Thymus (tissue), 14 donors: ENCODE measurements at places on chromosomes 7 and 10. TPM values are rescaled to one million over a fixed set of nuclear protein-coding genes. Genes with fewer than 3 reads are reported as not detected.

ANKRD61 gene
- polyA plus RNA-seq, result 0.21 TPM

SKIDA1 gene
- polyA plus RNA-seq, result 0.73 TPM

NUTM2E gene
- 2.5 TPM for polyA plus RNA-seq

SLC26A3 gene
- 0.11 TPM for polyA plus RNA-seq

PTPRZ1 gene
- 1.0 TPM for polyA plus RNA-seq

ASB10 gene
- polyA plus RNA-seq, result 0.05 TPM

OLAH gene
- 14.4 TPM for polyA plus RNA-seq

SPAM1 gene
- polyA plus RNA-seq, result 0.02 TPM

CHPF2 gene
- 35.2 TPM for polyA plus RNA-seq

TMEM184A gene
- 5.6 TPM for polyA plus RNA-seq

RP9 gene
- polyA plus RNA-seq, result 17.8 TPM

DNA sequence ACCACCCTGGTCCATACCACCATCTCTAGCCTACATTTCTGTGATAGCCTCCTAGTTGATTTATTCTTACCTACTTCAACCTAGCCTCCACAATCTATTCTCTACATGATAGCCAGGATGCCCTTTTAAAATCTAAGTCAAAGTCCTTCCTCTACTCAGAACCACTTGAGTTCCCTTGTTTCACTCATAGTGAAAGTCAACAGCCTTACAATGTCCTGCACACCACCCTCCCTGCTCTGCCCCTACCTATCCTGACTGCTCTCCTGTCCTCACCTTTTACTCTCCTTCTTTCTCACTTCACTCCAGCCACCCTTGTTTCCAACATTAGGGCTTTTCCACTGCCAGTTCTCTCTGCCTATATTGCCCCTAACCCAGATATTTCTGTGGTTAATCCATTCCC, 146.7 kb downstream of the GRM3 start:
- no peaks in the 10 kb centered on the region for H3K36me3 ChIP-seq
- no peak overlapping the region for H3K4me3 ChIP-seq
- H3K27me3 ChIP-seq, result no peaks in the 10 kb centered on the region
- no peak overlapping the region for H3K27ac ChIP-seq

DNA sequence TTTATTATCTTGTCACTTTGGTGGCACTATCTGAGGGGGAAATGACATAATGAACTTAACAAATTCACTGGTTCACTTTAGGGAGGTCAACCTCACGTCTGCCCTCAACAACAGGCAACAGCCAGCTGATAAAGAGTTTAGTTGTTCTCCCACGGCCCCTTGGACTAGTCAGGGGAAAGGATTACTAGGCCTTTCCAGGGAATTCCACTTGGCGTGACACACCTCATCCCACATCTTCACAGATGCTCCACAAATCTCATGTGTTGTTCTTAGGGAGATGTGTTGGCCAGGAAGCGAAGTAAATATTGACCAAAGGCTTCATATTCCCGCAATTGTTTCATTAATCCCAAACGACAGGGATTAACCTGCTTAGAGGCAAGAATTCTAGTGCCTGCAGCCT, 183.5 kb upstream of the CDCA7L start:
- no peaks in the 10 kb centered on the region for H3K4me1 ChIP-seq
- no peak overlapping the region for H3K27ac ChIP-seq
- no peak overlapping the region for H3K4me3 ChIP-seq
- H3K36me3 ChIP-seq, result peaks cover 64% of the 10 kb centered on the region

DNA sequence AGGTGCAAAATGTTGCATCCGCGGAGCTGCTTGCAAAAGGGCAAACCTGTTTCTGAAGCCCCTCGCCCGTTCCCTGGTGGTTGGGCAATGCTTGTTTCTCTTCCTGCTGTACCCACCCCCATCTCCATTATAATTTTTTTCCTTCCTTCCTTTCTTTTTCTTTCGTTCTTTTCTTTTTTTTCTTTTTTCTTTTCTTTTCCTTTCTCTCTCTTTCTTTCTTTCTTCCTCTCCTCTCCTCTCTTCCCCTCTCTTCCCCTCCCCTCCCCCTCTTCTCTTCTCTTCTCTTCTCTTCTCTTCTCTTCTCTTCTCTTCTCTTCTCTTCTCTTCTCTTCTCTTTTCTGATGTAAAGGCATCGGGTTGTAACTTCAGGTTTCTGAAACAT, 278.2 kb downstream of the GATA3 start:
- H3K27ac ChIP-seq, result peak overlapping the region; percentile 96
- no peaks in the 10 kb centered on the region for H3K36me3 ChIP-seq
- peaks cover 75% of the 10 kb centered on the region for H3K4me1 ChIP-seq
- H3K27me3 ChIP-seq, result no peaks in the 10 kb centered on the region
- H3K4me3 ChIP-seq, result peak overlapping the region; percentile 53

DNA sequence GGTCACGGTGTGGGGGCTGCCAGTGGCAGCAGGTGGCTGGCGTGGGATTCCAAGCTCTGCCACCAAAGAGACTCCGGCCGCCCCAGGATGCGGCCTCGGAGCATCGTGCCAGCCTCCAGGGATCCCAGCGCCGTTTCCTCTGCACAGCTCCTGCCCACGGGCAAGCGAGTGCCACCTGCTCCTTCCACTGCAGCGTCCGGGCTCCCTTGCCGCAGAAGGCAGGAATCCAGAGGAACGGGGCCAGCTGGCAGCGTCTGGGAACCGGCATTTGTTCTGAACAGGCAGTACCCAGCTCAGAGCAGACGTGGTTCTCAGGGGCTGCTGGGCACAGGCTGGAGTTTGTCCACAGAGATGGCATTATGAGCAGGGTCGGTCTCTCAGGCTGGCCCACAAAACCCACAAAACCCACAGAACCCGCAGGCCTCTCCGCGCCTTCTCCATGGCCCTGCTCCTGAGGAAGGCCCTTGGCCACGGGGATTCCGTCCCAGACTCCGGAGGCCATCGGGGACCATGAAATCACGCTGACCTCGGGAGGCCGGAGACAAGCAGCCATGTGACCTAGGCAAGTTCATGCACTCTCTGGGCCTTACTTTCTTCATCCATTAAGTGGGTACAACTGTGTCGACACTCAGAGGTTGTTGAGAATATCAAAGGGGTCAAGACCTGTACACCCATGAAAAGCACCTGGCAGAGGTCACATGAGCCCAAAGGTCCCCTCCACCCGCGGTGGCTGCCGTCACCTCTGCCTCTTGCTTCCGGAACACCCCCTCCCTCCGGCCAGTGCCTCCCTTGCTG, 72.1 kb upstream of the TNRC18 start:
- no peak overlapping the region for H3K4me3 ChIP-seq
- H3K36me3 ChIP-seq, result peaks cover 21% of the 10 kb centered on the region
- H3K4me1 ChIP-seq, result peaks cover 14% of the 10 kb centered on the region
- H3K27me3 ChIP-seq, result no peaks in the 10 kb centered on the region
- no peak for DNase-seq
- no peak overlapping the region for H3K27ac ChIP-seq

DNA sequence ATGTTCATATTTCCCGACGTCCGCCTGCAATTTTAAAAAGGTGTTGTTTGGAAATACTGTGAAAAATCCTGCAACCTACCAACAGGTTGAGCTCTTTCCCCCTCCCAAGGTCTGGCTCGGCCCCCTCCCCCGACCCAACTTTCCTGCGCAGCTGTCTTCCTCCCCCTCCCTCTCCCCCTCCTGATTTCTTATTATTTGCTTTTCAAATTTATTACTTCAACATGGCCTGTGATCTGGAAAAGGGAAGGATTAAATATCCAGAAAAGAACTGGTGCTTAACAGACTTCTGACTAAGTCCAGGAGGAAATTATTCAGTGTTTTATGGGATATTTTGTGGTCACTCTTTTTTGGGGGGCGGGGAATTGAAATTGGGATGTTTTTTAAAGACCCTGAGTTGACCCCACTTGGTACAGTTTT, 2.4 kb downstream of the ARID5B start:
- no peaks in the 10 kb centered on the region for H3K27me3 ChIP-seq
- peaks cover 8% of the 10 kb centered on the region for H3K4me1 ChIP-seq
- H3K36me3 ChIP-seq, result peaks cover 5% of the 10 kb centered on the region
- peak overlapping the region; percentile 97 for H3K27ac ChIP-seq
- peak overlapping the region; percentile 91 for H3K4me3 ChIP-seq
- DNase-seq, result no peak

DNA sequence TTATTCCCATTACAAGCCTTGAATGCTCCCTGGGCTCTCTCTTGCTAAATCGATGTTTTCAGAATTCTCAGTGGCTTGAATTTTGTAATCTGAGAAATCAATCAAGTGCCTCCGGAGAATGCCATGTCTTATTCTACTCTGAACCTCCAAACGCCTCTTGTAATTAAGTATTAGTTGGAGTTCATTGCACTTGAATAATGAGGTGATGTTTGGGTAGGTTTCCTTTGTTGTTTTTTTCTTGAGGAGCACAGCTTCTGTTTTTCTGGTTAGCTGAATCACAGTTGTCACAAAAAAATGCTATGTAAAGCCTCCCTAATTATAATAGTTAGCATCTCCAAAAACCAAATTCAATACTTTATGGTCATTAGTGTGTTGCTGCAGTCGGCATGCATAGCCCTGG, 100.3 kb downstream of the PLPP4 start:
- H3K27ac ChIP-seq, result no peak overlapping the region
- H3K4me1 ChIP-seq, result no peaks in the 10 kb centered on the region
- no peaks in the 10 kb centered on the region for H3K27me3 ChIP-seq
- H3K4me3 ChIP-seq, result no peak overlapping the region
- DNase-seq, result no peak

DNA sequence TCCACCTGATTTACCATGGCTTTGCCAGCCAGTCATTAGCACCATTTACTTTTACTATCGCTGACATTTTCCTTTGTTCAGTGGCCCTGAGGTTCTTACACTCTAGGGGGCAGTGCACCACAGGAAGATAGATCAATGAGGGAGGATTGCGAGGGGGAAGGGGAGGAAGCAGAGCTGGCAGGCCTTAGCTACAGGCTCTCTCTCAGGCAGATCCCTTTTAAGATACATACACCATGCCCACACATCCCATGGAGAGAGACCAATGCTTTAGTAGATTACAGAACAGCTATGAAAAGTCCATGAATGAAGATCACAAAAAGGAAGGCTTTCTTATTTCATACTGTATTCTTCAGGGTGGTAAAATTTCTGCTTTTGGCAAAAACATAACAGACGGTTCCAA, 47.4 kb downstream of the DENND11 start:
- H3K36me3 ChIP-seq, result peaks cover 30% of the 10 kb centered on the region
- H3K27me3 ChIP-seq, result no peaks in the 10 kb centered on the region
- no peak overlapping the region for H3K27ac ChIP-seq
- DNase-seq, result peak; percentile 27

DNA sequence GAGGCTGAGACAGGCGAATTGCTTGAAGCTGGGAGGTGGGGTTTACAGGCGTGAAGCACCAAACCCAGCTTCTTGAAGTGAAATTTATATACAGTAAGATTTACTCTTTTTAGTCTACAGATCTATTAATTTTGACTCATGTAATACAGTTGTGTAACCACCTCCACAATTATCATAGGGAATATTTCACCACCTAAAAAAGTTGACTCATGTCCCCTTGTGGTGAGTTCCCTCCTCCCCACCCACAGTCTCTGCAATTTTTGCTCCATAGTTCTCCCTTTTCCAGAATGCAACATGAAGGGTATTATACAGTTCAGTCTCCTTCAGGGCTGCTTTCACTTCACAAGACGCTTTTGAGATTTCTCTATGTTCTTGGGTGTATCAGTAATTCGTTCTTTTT, 156.8 kb downstream of the FAM107B start:
- H3K4me1 ChIP-seq, result peaks cover 7% of the 10 kb centered on the region
- peak overlapping the region; percentile 18 for H3K27ac ChIP-seq
- H3K27me3 ChIP-seq, result no peaks in the 10 kb centered on the region
- no peaks in the 10 kb centered on the region for H3K36me3 ChIP-seq

DNA sequence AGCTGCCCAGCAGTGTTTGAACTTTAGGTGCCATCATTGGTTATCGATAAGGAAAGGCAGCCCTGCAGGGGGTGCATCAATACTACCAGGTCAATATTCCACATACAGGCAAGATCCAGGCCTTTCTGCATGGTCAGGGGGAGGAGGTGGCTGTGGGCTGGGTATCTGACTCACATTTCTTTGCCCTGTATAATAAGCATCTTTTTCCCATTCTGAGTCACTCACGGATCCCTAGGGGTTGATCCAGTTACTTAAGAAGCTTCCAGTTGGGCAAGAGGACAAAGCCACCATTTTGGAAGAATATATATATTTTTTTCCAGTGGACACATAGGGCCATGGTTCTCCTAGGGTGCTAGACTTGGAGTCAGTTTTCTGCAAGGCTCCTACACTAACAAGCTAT, 114.2 kb upstream of the HABP2 start:
- no peaks in the 10 kb centered on the region for H3K4me1 ChIP-seq
- no peak for DNase-seq
- H3K27me3 ChIP-seq, result no peaks in the 10 kb centered on the region
- no peak overlapping the region for H3K4me3 ChIP-seq
- H3K27ac ChIP-seq, result no peak overlapping the region
- no peaks in the 10 kb centered on the region for H3K36me3 ChIP-seq

DNA sequence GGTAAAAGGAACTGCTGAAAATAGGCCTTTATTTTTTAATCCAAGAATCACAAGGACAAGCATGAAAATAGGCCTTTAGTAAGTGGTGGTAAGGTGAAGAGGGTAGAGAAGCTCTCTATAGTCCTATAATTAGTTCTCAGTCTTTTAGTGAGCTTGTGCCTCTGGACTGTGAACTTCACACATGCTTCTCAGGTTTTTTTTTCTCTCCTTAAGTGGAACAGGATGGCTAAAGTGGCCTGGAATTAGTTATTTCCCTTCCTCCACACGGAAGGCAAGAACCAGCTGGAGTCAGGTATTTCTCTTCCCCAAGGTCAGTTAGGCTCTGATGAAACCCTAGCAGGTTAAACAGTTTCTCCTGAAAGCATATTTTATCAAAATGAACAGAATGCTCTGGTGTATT, 203.0 kb upstream of the MINDY3 start:
- H3K4me3 ChIP-seq, result no peak overlapping the region
- no peaks in the 10 kb centered on the region for H3K36me3 ChIP-seq
- H3K27me3 ChIP-seq, result no peaks in the 10 kb centered on the region

DNA sequence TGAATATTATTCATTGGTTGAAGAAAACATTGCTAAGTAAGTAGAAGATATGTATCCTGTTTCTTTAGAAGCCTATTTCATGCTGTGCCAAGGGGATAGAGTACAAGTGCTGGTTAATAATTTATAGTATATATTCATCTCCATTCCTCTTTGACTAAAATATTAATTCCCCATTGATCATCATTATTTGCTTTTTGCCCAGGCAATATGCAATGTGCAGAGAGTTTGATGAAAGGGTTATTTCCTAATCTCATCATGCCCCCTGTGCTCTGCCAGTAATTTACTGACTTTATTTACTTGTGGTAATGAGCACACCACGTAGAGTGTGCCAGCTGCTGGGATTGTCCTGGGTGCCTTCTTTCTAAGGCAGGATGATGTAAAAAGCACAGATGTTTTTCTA, 180.9 kb downstream of the REEP3 start:
- no peaks in the 10 kb centered on the region for H3K36me3 ChIP-seq
- no peak overlapping the region for H3K4me3 ChIP-seq
- DNase-seq, result no peak
- peaks cover 2% of the 10 kb centered on the region for H3K4me1 ChIP-seq
- H3K27me3 ChIP-seq, result no peaks in the 10 kb centered on the region

DNA sequence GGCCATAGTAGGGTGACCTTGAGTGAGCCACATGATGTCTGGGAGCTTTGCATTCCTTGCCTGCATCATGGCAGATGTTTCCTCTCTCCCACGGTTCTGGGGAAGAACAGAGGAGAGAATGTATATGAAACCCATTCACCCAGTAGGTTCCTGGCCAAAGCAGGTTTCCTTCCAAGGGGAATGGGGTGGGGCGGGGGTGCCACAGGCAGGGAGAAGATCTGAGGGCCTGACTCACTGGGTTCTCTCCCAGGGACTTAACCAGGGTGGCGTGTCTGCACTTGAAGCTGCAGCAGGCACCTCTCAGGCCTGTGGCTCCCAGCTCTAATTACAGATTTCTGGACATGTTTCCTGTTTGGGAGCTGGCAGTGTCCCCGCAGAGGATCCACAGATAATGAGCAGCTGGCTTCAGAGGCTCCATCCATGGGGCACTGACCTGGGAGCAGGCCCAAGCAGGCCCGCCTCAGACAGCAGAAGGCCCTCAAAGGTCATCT, 50.2 kb upstream of the ZMIZ1 start:
- H3K4me1 ChIP-seq, result no peaks in the 10 kb centered on the region
- H3K27ac ChIP-seq, result no peak overlapping the region
- no peak overlapping the region for H3K4me3 ChIP-seq
